ENCODE measurements at places on chromosomes 7 and 10. TPM values are rescaled to one million over a fixed set of nuclear protein-coding genes. Genes with fewer than 3 reads are reported as not detected.

KBTBD2 gene
- 23.0 TPM for total RNA-seq

DNA sequence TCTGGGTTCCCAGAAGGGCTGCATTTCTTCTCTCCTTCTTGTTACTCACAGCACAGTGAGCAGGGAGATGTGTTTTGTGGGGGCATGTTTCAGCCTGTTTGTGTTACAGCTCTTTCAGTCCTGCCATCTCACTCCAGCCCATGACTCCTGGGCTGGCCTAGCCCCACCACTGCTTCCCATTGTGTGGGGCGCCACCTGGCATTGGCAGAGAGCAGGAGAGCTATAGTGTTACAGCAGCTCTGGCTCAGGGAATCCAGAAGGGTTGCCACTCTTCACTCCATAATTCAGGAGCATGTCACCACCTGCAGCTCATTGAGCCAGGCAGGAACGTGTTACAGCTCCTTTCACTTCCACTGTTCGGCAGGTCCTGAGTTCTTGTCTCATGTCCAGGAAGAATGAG is 30.0 kb downstream of the CLDN12 start:
- H3K36me3 ChIP-seq = no peaks in the 10 kb centered on the region
- H3K4me3 ChIP-seq = no peak overlapping the region
- peaks cover 17% of the 10 kb centered on the region for H3K27me3 ChIP-seq
- no peaks in the 10 kb centered on the region for H3K4me1 ChIP-seq
- no peak for DNase-seq
- no peak overlapping the region for H3K27ac ChIP-seq

DNA sequence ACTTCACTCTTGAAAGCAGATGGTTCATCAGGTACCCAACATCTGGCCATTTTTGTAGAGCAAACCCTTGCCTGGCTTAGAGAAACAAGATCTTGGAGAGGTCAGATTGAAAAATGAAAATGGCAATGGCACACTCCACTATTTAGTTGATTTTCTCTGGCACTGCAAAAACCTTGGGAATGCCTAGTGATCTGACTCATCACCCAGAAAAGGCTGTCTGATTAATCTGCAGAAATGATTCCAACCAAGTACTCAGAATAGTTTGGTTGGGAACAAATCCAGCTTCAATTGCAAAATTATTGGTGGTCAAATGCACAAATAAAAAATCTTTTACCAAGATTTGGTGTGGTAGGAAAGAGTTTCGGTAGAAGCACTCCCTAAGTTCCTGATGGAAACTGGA is 351.2 kb downstream of the PHTF2 start:
- no peak overlapping the region for H3K27ac ChIP-seq
- H3K4me3 ChIP-seq = no peak overlapping the region
- H3K27me3 ChIP-seq = peaks cover 4% of the 10 kb centered on the region
- no peaks in the 10 kb centered on the region for H3K4me1 ChIP-seq
- H3K36me3 ChIP-seq = no peaks in the 10 kb centered on the region
- no peak for DNase-seq

DNA sequence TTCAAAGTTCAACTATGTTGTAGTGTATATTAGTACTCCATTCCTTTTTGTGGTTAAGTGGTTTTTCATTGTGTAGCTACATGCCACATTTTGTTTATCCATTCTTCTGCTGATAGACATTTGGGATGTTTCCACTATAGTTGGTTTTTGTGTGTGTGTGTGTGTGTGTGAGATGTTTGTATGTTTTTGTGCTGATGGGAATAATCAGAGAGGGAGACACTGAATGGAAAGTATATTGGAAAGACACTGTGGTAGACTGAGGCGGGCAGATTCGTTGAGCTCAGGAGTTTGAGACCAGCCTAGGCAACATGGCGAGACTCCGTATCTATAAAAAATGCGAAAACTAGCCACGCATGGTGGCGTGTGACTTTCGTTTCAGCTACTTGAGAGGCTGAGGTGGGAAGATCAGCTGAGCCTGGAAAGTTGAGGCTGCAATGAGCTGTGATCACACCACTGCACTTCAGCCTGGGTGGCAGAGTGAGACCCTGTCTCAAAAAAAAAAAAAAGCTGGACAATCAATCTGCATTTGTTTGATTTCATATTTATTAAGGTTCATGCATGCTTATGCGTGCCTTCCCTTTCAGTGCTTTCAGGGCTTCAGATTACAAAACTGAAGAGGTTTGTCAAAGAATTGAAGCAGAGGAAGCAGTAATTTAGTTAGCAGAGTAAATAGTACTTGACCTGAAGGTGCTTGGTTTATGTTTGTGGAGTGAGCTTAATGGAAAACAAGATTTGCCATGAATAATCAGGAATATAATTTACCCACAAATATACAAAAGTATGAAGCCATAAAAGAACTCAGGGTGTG is 14.7 kb downstream of the SEC24C start:
- peaks cover 38% of the 10 kb centered on the region for H3K36me3 ChIP-seq
- H3K4me1 ChIP-seq = peaks cover 55% of the 10 kb centered on the region
- DNase-seq = peak; percentile 26

GRCh38 chr10:58384095-58384494 is 1.1 kb upstream of the TFAM start:
- H3K27me3 ChIP-seq = no peaks in the 10 kb centered on the region
- H3K4me3 ChIP-seq = peak overlapping the region; percentile 92
- no peak overlapping the region for H3K27ac ChIP-seq

DNA sequence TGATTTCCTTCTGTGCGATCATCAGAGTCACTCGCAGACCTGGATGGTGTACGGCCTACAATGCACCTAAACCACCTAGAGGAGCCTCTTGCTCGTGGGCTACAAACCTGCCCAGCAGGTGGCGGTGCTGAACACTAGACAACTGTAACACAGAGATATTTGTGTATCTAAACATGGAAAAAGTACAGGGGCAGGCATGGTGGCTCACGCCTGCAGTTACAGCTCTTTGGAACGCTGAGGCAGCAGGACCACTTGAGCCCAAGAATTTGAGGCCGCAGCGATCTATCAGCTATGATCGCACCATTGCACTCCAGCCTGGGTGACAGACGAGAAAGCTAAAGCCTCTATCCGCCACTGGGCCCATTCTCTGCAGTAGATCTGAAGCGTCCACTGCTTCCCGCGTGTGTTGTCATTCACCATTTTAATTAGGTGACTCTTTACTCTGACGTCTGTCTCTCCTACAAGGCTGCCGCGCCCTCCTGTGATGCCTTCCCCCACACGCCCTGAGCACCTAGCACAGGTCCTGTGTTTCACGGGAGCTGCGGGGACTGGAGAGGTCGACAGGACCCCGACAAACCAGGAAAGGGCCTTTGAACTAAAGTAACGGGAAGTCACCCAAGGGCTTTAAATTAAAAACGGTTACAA is 774 bp downstream of the TUBGCP2 start:
- peak overlapping the region; percentile 98 for H3K27ac ChIP-seq
- H3K36me3 ChIP-seq = peaks cover 9% of the 10 kb centered on the region
- peak; percentile 97 for DNase-seq
- H3K4me3 ChIP-seq = peak overlapping the region; percentile 95
- H3K4me1 ChIP-seq = peaks cover 29% of the 10 kb centered on the region
- H3K27me3 ChIP-seq = no peaks in the 10 kb centered on the region

DNA sequence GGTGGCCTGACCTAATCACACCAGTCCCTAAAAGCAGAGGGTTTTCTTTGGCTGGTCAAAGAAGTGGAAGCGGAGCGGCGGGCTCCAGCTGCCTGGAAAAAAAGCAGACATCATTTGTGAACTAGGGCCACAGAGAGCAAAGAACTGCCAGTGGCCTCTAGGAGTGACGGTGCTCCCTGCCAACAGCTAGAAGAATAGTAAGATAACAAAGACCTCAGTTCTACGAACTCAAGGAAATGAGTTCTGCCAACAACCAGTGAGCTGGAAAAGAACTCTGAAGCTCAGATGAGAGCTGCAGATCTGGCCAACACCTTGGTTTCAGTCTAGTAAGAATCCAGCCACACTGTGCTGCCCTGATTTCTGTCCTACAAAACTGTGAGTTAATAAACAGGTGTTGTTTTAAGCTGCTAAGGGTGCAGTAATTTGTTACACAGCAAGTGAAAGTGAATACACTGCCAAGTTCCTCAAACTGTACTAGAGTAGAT is 178.0 kb downstream of the SRPK2 start:
- H3K36me3 ChIP-seq = peaks cover 5% of the 10 kb centered on the region
- H3K4me3 ChIP-seq = no peak overlapping the region
- H3K27me3 ChIP-seq = no peaks in the 10 kb centered on the region
- DNase-seq = peak; percentile 3
- peak overlapping the region; percentile 66 for H3K27ac ChIP-seq

DNA sequence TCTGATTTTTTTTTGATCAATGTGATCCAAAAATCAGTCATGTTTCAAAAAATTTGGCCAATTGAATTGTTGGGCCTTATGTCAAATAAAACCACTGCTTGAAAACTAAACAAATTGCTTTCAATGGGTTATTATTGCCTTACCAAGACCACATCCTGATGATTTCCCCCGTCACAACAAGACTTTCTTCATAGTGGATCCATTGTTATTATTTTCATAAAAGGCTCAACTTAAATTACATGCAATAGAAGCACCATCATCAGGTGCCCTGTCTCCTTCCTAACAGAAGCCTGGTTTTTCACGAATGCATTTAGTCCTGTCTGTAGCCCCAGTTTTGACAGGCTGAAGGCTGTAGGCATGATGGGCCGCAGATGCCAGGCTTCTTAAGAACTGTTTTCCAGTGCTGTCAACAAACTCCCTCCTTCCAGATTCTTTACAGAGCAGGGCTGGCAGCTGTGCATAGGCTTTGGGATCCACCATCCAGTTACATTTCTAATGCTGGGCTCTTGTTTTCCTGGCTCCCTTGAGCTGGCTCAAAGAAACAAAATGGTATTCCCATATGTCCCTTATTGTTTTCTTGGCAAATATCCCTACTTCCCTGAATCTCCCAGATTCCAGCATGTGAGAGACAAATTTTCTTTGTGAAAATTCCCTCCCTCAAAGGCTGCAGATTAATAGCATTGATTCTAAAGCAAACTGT is 302.0 kb downstream of the TWIST1 start:
- H3K4me1 ChIP-seq = no peaks in the 10 kb centered on the region
- no peak for DNase-seq
- no peaks in the 10 kb centered on the region for H3K36me3 ChIP-seq
- H3K27me3 ChIP-seq = no peaks in the 10 kb centered on the region
- no peak overlapping the region for H3K27ac ChIP-seq

Measured in activated CD8-positive, alpha-beta T cell treated with anti-CD3 and anti-CD28 coated beads for 36 hours (primary cell).